Urinary bladder (tissue), 4 donors: ENCODE measurements at places on chromosomes 12 and 14. TPM values are rescaled to one million over a fixed set of nuclear protein-coding genes. Genes with fewer than 3 reads are reported as not detected.

DNA sequence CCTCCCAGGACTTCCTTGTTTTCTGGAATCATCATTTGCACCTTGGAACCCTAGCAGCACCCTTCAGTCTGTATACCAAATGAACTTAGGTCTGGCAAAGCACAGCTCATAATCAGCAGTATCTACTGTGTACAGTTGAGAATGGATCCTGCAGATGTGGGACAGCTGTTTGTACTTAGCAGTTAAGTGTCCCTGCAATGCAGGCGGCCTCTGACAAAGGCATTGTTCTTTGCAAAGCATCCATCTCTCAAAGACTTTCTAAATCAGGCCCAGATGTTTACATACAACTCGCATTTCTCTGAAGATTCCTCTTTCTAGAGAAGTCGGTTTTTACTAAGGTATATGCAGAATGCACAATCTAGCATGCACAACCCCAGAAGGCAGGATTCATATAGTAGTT lies 170.5 kb upstream of the RBM19 start:
- DNase-seq: no peak

- no peak for DNase-seq
Measured at GRCh38 chr14:60710494-60710893, 13.7 kb downstream of the SIX4 start.

DNA sequence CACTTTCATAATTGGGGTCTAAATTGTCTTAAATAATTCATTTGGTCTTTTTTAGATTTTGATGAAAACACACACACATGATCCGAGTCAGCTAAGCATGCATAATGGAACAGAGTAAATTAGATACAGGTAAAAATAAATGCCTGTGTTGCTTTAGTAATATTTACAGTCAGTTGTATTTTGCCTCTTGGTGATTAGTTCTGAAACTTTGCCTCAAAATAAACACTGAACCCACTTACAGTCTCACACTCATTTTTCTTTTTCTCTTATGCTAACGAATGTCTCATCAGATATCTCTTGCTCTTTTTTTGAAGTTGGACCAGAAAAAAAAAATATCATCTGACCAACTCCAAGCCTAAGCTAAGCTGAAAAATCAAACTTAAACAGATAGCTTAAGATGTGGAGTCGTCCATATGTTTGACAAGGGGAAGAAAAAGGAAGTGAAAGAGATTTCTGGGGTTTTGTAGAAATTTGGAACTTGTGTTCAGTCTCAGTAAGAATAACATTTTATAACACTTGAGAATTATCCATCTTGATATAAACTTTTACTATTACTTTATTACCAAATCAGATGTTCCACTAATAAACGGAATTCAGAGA lies 592.5 kb downstream of the RPL10L start:
- DNase-seq: no peak

- no peak for DNase-seq
Measured at GRCh38 chr14:63848890-63849289, 3.9 kb upstream of the SYNE2 start.

DNA sequence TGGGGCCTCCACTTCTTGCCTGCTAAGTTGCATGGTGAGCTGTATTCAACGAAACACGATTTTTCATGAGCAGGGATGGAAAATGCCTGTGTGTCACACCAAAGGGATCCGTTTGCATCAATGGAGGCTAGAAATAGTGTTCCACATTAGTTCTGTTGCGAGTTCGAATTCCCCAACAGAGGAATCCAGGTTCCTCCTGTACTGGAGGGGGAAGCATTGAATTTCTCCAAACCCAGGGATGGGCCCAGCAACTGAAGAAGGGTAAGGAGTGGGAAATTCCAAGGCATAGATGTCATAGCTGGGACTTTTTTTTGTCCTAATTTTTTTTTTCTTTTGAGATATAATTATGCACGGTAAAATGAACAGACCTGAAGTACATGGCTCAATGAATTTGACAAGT lies 336.2 kb downstream of the DPF3 start:
- DNase-seq: no peak

The SPTB gene
- 0.76 TPM for polyA plus RNA-seq

DNA sequence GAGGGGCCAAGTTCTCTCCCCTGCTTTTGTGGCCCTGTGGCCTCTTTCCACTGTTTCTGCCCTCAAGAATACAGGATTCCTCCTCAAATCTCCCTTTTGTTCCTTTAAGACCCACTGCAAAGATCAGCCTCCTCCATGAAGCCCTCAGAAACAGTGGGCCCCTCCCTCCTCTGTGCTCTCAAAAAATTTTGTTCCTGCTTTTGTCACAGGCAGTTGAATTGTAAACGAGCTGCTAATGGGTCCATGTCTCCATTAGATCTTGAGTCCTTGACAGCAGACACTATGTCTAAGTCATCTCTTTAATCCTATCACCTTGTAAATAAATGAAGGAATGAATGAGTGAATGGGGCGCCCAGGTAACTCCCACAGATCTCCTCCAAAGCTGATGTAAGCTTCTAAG lies 175.2 kb downstream of the ESRRB start:
- DNase-seq: no peak

GRCh38 chr14:56004786-56005185 lies 113.4 kb upstream of the PELI2 start:
- DNase-seq: no peak

The DACT1 gene
- polyA plus RNA-seq: 12.4 TPM

The TSHR gene
- 0.16 TPM for polyA plus RNA-seq

DNA sequence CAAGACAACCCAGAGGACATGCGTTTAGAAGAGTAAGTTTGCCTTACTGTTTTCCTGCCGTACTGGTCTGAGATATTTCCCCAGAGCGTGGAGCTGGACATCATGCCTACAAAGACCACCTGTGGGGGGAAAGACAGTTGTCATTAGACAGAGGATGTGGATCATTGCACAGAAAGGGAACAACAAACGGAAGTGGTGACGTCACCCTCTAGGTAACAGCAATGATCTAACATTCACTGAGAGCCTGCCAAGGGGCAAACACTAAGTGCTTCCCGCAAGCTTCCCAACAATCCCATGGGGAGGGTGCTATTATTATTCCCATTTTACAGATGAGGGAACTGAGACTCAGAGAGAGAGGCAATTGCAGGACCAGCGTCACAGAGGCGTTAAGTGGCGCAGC lies 48.5 kb downstream of the SVOP start:
- no peak for DNase-seq

The IL22 gene
- not detected for polyA plus RNA-seq

- no peak for DNase-seq
Measured at GRCh38 chr12:27841392-27841882, 61.4 kb upstream of the MANSC4 start.

DNA sequence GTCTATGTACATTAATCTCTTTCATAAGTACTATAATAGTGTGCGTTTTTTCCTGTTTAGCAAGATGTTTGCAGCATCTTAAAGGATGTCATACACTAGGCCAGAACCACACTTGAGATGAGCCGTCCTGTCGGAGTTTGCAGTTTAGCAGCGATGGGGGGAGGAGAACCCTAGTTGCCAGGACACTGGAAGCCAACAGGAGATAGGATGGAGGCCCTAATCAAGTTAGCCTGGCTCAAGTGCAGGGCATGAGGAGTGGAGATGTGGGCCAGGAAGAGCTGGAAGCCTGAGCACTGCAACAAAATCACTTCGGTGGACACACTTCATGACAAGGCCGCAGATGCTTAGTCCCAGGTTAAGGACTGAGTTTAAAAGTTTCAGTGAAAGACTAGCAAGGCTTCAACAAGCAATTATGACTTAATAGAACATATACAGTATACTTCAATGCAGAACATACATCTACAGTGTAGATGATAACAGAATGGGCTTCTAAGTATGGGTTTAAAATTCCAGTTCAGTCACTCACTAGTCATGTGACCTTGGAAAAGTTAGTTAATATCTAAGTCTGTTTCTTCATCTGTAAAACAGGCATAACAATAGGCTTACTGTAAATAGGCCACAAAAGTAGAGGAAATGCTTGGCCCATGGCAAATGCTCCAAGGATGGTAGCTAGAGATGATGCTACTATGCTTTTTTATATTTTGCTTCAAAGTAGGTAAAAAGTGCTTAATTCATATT lies 77.1 kb downstream of the PTPN21 start:
- no peak for DNase-seq

The FOXJ2 gene
- 21.5 TPM for polyA plus RNA-seq

The MMP19 gene
- 21.8 TPM for polyA plus RNA-seq

DNA sequence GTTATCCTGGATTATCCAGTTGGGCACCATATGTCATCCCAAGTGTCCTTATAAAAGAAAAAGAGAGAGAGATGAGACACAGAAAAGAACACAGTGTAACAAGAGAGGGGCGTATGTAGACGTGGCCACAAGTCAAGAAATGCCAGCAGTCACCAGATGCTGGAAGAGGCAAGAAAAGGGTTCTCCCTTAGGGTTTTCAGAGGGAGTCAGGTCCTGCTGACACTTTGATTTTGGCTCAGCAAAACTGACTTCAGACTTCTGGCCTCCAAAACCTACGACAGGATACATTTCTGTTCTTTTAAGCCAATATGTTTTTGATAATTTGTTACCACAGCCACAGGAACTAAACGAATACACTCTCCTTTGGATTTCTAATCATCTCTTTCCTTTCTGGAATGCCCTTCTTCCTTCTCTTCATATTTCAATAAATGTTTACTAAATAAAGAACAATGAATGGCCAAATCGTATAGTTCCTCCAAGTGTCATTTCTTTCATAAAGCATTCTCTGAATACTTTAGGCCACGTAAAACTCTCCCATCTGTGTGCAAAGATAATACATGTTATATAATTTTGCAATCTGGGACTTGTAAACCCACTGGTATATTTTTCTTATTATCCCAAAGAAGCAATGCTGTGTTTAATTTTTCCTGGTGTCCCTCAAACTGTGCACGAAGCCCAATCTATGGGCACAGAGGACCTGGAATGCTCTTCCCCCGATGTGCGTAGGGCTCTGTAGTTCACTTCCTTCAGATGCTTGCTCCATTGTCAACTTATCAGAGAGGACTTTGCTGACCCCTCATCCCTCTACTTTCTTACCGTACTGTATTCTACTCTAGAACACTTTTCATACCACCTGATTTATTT lies 303.6 kb downstream of the CEP128 start:
- no peak for DNase-seq

GRCh38 chr12:66255737-66256136 lies 46.6 kb upstream of the HELB start:
- no peak for DNase-seq

The KLRB1 gene
- polyA plus RNA-seq: 1.3 TPM

DNA sequence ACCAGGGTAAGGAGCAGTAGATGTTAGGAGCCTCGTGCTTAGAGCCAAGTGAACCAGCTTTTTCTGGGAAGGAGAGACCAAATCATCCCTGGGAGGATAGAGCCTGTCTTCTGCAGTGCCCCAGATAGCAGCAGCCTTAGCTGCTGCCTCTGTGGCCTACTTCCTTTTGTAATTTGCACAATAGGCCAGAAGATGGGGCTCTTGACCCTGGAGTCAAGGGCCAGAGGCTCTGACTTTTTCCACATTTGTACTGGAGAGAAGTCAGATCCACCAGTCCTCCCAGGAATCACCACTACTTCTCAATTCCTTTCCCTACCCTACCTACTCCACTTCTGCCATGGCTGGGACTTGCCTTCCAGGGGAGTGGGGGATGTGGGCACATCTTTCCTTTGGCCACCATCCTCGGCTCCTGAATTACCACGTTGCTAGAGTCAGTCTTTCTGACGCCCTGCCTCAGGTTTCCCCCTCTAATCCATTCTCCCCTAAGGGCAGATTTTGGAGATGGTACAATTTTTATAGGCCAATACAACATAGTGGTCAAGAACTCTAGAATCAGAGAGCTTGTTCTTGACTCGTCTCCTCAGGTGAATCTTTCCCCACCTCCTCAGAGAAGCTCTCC lies 3.3 kb upstream of the SLC4A8 start:
- no peak for DNase-seq

DNA sequence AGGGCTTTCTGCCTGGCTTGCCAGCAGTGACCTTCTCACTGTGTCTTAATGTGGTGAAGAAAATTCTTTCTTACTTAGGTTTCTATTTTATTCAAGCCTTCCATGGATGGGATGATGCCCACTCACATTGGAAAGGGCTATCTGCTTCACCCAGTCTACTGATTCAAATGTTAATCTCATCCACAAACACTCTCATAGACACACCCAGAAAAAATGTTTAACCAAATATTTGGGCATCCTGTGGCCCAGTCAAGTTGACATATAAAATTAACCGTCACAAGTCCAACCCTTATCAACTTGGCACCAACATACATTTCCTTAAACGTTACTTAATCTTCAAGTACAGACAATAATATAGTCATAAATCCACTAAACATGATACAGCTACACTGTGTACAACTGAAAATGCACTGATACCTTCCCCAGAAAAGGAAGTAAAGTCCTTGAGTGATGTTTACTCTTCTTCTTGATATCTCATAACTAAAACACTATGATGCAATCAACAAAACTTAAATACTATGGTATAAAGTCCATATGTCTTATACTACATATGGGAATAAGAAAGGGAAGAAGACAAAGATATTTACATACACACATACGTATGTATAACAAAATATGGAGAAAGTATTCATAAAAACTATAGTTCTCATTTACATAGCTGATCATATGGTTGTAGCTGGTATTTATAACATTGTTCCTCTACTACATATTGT lies 394.7 kb upstream of the NOVA1 start:
- DNase-seq: no peak

GRCh38 chr12:49549735-49550692 lies 11.2 kb downstream of the KCNH3 start:
- DNase-seq: no peak

DNA sequence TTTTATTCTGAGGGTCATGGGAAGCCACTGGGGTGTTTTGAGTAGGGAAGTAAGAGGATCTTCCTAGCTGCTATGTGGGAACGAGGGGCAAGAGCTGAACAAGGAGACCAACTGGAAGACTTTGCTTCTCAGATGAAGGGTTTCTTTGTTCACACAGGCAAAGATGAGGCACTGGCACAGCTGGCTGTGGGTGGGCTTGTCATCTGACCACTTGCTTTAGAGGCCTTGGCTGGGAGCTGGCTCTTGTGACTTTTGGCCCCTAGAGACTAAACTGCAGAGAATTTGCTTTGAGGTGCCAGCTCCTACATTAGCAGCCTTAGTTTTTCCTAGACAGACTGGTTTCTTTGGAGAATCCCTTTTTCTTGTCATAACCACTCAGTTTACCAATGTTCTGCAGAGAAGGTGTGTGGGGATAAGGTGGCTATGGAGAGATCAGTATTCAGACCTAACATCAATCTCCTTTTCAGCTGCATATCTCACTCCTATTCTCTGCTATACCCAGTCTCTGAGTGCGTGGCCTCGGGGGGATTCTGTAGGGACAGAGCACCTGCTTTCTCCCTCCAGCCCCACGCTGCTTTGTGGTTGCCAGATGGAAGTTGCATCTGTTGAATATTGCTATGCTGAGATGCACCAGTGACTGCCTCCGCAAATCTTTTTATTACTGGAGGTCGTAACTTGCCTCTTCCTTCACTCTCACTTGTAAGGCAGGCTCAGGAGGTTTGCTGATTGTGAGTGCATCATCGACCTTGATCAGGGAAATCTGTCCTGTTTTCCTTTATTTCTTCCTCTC lies 12.7 kb downstream of the PPP2R5C start:
- DNase-seq: no peak

The APOF gene
- 0.13 TPM for polyA plus RNA-seq

GRCh38 chr14:85093631-85094330 lies 436.2 kb upstream of the FLRT2 start:
- no peak for DNase-seq

GRCh38 chr12:132479291-132479690 lies 10.7 kb upstream of the FBRSL1 start:
- DNase-seq: no peak
